Left lung (tissue), 14 donors: ENCODE measurements at places on chromosomes 4 and X. TPM values are rescaled to one million over a fixed set of nuclear protein-coding genes. Genes with fewer than 3 reads are reported as not detected.
A peak's percentile ranks its signal among the peaks of the same experiment; 100 is the strongest.

DNA sequence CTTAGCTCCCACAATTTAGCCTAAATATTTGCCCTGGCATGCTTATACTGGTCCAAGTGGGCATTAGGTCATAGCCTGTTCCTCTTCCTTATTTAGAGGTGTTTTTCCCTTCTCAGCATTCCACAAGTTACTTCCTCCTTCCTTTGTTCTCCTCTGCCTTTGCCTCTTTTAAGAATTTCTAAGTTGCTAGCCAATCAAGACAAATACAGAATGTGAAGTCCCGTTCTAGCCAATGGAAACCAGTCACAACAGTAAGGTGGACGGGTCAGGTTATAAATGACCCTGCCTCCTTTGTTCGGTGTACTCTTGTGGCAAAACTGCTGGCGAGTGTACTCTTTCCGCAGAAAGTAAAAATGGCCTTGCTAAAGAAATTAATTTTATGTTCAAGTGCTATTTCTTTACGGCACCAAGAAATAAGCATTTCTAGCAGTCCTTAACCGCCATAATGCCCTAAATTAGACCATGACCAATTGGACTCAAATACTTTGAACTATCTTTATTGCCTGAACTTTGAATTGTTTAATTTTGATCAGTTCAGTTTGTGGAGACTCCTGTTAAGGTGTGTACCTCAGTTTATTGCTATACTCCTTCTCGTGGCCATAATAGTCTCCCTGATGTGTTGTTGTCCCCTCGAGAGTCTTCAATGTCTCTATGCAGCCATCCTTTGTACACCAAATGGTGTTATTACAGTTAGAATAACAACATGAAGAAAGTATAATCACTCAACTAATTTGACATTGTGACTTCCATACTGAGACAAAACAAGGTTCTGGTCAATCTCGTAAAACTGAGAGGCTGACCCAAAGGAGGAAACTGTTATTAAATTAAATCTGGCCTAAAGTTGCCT lies 1.6 kb upstream of the HADH start:
- DNase-seq, result no peak

The KLF8 gene
- 13.8 TPM for total RNA-seq

The SLC25A6 gene
- 337 TPM for total RNA-seq

The HS3ST1 gene
- 3.1 TPM for total RNA-seq

The SLC6A14 gene
- 70.8 TPM for total RNA-seq

GRCh38 chr4:54227256-54228055 lies 1.6 kb upstream of the PDGFRA start:
- DNase-seq, result peak; percentile 89

The PRR32 gene
- total RNA-seq, result not detected

- DNase-seq, result no peak
Observed at GRCh38 chr4:151564321-151564720, 155.3 kb downstream of the FHIP1A start.

- DNase-seq, result no peak
Observed at GRCh38 chr4:86586626-86587380, 7.3 kb upstream of the PTPN13 start.

DNA sequence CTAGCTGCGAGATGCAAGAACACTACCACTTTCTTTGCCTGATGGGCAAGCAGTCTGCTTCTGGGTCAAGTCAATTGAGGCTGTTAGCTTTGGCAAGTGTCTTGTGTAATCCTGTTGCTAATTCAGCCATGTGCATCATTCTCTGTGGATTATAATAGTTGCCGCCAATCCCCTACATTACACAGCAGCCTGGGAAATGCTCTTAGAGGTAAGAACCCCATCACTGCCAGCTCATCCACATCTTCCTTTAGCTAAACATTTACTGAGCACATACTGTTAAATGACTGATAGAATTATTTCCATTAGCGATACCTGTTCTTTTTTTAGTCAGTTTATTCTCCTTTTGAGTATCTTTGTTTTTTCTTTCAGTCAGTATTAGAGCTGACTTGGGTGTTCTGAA lies 116.2 kb downstream of the CBR4 start:
- no peak for DNase-seq

DNA sequence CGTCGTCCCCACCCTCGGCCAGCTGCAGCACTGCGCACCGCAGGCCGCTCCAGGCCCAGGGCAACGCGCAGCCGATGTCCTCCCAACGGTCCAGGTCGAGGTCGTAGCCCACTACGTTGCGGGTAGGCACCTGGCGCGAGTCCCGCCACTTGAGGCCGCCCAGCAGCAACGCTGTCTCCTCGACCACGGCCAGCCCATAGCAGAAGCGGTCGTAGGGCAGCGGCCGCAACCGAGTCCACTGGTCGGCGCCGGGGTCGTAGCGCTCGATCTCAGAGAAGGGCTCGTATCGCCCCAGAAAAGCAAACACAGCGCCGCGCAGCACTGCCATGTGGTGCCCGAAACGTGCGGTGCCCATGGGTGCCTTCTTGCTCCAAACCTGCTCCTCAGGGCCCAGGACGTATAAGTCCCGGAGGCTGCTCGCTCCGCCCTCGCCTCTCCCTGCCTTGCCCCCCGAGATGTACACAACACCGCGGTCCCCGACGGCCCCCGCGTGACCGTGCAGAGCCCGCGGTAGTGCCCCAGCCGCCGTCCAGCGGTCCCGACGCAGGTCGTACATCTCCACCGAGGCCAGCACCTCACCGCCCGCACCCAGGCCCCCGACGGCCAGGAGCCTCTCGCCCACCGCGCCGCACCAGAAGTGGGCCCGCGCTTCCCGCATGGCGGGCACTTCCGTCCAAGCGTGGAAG lies 2.1 kb downstream of the KLHL34 start:
- DNase-seq, result no peak

DNA sequence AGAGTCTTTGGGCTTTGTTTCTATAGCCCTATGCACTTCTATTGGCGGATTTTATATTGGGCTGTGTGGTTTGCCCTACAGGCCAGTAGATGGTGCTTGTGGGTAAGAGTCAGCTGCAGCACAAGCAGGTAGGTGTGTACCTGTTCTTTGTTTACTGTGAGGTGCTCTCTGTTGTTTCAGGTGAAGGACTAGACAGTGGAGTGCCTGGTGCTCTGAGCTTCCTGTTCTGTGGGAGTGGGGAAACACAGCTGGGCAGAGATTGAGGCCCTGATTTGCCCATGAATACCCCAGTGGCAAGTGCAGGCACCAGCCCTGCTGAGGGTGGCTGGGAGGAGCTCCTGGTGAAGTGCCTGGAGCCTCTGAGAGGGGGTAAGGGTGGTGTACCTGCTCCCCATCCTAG lies 26.3 kb upstream of the UCP1 start:
- DNase-seq, result peak; percentile 16

DNA sequence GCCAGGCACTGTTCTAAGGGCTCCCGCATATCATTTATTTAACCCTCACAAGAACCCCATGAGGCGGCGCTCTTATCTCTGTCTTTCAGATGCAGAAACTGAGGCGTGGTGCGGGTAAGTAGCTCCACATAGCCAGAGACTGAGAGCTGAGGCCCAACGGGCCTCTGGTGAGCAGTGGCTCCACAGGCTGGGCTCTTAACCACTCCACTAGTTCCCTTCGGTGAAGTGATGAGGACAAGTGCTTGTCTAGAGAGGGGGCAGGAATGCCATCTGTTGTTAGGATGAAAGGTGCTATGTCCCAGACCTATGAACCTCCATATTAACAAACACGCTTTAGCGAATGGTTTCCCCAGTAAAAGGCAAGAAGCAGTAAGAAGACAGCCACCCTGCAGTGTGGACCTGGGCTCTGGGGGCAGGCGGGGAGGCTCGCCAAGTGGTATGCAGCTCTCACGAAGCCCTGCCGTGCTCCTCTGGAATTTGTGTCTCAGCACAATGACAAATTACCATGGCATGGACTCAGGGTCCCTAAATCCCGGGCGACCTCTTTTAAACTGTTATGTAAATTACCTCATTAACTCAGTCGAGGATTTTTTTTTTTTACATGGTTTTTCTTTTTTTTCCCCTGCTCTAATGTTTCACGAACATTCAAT lies 20.9 kb upstream of the S100G start:
- no peak for DNase-seq

DNA sequence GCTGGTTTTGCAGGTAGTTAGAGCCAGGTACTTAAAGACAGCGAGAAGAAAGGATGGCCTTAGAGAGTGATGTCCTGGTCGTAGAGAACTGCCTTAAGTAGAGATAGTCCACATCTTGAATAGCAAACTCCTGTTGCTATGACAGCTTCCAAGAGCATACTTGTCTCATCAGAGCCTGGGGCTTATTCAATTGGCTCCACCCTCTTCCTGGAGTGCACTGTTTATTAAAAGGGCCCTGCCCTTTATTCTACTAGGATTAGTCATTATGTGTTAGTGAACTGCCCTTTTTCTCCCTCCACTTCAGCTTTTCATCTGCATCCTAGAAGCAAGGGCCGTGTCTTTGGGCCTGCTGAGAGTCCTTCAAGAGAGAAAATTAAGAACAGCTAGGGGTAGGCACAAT lies 94.5 kb upstream of the EOLA2 start:
- DNase-seq, result no peak

- no peak for DNase-seq
Observed at GRCh38 chr4:28490669-28491068, 1630.0 kb downstream of the STIM2 start.

- DNase-seq, result no peak
Observed at GRCh38 chrX:45363596-45363995, 162.9 kb upstream of the DIPK2B start.

The SASH3 gene
- 62.9 TPM for total RNA-seq

DNA sequence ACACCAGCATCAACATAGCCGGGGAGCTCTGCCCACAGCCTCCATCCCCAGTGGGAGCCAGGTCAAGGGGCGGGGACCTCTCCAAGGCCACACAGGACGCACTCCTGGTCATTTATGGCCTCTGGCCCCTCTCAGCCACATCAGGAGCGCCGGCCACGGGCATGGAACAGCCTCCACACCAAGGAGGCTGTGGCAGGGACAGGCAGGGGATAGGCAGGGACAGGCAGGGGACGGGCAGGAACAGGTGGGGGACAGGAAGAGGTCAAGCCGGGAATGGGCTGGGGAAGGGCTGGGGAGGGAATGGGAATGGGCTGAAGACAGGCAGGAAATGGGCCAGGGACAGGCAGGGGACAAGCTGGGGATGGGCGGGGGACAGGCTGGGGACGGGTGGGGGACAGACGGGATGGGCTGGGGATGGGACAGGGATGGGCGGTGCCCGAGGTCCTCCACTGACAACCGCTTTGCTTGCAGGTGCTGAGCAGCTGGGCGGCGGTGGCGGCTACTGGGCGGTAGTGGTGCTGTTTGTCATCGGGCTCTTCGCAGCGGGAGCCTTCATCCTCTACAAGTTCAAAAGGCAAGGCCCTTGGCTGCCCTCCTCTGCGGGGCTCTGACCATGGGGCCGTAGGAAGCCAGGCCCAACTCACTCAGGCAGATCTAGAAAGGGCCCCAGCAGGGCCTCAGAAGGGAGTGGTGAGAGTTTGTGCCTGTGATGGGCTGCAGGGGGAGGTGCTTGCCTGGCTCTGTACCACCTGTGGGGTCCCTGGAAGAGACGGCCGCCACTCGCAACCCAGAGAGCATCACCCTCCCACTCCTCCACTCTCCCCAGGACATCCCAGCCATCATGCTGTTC lies 205.6 kb downstream of the AFAP1 start:
- no peak for DNase-seq

- no peak for DNase-seq
Observed at GRCh38 chr4:62030958-62031357, 830.8 kb downstream of the ADGRL3 start.

The ANK2 gene
- 31.3 TPM for total RNA-seq

GRCh38 chr4:7780751-7781348 lies 158.8 kb downstream of the AFAP1 start:
- no peak for DNase-seq

The SH3TC1 gene
- total RNA-seq, result 29.6 TPM

DNA sequence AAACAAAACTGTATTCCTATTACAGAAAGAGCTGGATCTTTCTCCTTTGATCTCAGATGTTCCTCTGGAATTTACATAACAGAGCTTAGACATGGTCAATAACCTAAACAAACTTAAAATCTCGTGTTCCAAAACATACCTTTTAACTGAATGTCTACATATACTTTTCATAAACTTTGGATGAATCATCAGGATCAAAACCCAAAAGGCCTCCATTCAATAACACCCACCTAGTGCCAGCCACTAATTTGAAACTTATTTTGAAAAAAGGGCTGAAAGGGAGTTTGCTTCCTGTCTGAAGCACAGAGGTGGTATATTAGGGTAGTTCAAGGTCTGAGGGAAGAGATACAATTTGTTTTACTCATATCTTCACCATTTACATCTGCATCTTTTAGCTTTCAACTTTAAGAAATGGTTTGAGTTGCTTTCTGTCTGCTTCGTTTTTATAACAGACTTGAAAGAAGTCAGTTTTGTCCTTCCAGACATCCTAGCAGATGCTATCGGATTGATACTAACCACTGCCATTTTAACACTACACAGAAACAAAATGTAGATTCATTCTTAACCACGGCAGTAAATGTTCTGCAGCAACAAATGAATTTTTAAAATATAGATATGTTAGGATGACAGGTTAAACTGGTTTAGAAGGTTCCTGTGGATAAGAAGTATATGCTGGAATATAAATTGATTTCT lies 242.8 kb upstream of the DKK2 start:
- DNase-seq, result no peak

The SHROOM4 gene
- 39.1 TPM for total RNA-seq

DNA sequence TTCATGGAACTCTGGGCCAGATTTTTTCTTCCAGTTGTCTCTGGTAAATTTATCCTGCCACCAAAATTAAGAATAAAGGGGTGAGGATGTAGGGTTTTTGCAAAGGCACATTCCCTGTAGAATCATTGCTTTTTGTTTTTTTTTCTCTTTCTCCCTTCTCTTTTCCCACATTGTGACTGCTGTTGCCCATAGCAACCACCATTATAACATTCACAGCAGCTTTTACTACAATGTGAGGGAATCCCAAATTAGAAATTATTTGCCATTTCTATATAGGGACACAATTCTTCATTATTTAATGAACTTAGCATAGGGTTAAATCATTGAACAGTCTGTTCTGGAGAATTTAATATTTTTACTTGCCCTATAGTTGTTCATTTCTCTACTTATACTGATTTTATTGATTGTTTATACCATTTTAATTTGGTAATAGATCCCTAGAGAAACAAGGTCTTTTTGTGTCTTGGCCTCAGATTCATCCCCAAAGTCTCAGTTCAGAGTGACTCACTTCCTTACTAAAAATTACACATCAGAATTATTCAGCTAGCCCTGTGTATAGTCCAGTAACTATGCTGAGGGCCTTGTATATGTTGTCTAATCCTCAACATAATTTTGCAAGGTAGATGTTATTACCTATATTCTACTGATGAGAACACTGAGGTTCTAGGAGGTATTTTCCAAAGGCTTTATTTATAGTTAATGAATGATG lies 80.8 kb upstream of the ANK2 start:
- DNase-seq, result no peak

- no peak for DNase-seq
Observed at GRCh38 chr4:61011051-61011450, 189.1 kb upstream of the ADGRL3 start.

GRCh38 chr4:7236847-7237246 lies 44.5 kb downstream of the SORCS2 start:
- DNase-seq, result peak; percentile 31

- no peak for DNase-seq
Observed at GRCh38 chr4:66048861-66049260, 378.6 kb upstream of the EPHA5 start.

- peak; percentile 12 for DNase-seq
Observed at GRCh38 chr4:115537387-115537786, 424.0 kb upstream of the NDST4 start.

The SSX2B gene
- not detected for total RNA-seq
